Activated naive CD8-positive, alpha-beta T cell treated with anti-CD3 and anti-CD28 coated beads for 36 hours (primary cell): ENCODE measurements at places on chromosomes 4 and X. TPM values are rescaled to one million over a fixed set of nuclear protein-coding genes. Genes with fewer than 3 reads are reported as not detected.

SPIN4 gene
- 6.0 TPM for total RNA-seq

NUP62CL gene
- total RNA-seq, result 3.6 TPM

CD99 gene
- 116 TPM for total RNA-seq

CRMP1 gene
- not detected for total RNA-seq

MAP3K15 gene
- 1.1 TPM for total RNA-seq

EFNB1 gene
- 4.5 TPM for total RNA-seq

COL25A1 gene
- total RNA-seq, result not detected

DNA sequence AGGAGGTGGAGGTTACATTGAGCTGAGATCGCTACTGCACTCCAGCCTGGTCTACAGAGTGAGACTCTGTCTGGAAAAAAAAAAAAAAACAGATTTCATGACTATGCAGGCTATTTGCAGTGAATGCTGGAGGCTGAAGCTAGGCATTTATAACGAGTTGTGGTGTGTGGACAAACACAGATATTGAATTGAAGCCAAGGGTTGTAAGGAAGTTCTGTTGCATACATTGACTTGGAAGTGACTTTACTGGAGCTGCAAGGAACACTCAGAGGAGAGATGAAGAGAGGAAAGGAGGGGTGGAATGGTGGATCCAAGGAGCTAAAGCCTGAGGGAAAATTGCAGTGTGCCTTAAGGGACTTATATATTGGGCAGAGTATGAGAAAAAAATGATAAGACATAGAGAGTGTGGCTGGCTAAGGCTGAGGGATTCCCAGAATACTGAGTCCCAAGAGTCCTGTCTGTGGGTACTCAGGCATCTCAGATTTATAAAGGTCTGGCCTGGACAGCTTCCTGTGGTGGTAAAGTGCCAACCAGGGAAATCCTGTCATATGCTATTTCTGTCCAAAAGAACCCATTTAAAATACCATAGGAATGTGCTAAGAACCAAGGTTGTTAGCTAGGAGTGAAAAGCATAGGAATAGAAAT, 87.8 kb upstream of the GUCY1A1 start:
- no peak for DNase-seq

GRCh38 chr4:44651425-44651824, at the start of gene YIPF7:
TSS of gene YIPF7 (minus strand) at chr4:44651625. CDS start at chr4:44650100, 1,525 bp downstream.
- no peak for DNase-seq

DNA sequence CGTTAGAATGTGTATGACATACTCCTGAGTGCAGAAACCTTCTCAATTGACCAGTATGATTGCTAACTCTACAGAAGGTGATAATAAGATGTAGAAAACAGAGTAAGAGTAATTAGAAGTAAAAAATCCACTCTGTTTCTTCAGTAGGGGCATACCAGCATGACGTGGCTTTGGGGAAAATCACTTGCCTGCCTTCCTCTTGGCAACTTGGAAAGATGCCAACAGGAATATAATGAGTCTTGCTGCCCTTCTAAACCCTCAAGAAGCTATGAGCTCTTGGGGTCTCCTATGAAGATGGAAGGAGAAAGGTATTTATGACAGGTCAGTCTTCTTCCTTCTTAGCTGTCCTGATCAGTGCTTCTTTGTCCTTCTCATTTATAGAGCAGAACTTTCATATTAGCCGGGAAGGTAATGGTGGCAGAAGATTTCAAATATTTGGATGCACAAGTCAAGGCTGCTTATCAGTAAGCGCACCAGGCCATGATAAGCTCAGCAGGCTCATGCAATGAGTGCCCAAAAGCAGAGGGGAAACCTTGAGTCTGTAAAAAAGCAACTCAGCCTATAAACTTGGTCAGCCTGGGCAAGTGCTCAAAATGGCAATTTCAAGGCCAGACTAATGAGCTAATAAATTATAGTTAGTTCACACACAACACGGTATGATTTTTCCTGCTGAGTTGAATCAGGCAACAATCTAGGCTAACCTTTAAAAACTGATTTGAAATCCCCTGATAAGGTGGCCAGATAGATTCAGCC, 69.7 kb upstream of the PPARGC1A start:
- no peak for DNase-seq

DNA sequence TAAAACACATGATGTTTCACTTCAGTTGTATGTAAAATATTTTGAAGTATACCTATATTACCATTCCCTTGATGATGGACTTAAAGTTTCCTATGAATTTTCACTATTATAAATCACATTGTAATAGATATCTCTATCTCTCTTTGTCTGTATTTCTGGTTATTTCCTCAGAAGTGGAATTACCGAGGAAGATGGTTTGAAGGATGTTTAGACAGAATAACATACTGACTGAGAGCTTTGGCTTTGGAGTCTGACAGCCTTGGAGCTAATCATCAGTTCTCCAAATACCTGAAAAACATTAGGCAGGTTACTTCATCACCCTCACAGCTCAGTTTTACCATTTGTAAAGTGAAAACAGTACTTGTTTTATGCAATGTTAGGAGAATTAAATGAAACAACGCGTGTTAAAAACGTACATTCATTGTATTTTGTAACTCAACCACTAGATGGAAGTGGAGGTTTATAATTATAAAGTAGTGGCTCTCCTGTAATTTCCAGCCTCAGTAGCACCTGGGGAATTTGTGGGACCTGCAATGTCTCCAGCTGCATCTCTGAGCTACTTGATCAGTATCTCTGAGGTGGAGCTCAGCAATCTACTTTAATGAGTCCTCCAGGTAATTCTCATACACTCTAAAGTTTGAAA, 14.3 kb downstream of the JCHAIN start:
- DNase-seq, result no peak

DNA sequence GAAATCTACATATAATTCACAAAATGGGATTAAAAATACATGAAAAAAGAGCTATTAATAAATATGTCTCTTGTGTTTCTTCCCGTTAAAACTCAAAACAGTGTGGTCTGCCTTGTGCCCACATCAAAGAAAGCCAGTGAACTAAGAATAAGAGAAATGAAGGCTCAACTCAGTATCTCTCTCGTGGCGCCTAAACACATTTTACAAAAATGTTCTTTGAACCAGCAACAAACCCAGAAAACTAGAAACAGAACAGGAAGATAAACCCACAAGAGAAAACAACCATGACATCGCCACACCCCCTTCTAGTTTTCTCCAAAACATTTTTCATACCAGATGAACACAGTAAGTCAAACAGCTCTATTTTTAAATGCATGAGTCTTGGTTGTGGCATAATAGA, 130.1 kb downstream of the DCHS2 start:
- no peak for DNase-seq

DNA sequence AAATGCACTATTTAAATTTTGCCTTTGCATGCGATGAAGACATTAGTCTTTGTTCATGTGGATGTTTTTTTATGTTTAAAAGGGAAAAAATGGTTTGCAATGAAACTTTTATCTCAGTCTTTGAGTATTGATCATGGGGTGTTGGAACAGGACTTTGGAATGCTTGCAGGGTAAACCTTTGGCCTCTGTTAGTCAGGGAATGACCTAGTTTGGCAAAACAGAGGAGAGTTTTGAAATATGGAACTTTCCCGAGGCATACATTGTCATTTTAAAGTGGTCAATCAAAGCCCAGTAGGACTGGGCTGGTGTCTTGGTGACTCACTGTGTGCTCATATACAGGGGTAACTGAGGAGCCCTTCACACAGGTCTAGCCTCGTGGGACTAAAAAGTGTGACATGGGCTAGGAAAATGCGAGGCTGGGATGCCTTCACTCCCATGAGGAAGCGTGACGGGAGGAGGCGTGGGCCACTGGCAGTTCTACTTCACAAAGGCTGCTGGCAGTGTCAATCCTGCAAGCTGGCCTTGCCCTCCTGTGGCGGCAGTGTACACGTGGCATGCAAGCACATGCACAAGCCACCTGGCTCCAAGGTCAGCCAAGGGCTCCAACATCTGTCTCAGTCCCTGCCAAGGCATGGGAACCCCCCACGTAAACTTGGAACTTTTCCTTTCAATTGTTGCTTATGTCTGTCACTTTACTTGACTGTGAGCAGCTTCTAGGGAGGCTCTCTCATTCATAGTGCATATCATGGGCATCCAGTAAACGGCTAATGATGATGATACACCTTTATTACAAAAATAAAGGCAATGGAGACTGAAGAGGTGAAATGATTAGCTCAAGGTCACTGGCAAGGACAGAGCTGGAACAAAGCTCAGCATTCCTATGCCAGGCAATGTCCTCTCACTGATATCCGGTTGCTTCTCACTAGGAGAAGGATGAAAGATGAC, 5.2 kb upstream of the F11 start:
- DNase-seq, result no peak

GRCh38 chr4:79613269-79613935, 205.4 kb upstream of the GK2 start:
- DNase-seq, result no peak

GRCh38 chr4:128793859-128794672, 15.4 kb upstream of the JADE1 start:
- no peak for DNase-seq

- DNase-seq, result no peak
Measured at GRCh38 chr4:177448850-177449249, 6.6 kb upstream of the AGA start.

DNA sequence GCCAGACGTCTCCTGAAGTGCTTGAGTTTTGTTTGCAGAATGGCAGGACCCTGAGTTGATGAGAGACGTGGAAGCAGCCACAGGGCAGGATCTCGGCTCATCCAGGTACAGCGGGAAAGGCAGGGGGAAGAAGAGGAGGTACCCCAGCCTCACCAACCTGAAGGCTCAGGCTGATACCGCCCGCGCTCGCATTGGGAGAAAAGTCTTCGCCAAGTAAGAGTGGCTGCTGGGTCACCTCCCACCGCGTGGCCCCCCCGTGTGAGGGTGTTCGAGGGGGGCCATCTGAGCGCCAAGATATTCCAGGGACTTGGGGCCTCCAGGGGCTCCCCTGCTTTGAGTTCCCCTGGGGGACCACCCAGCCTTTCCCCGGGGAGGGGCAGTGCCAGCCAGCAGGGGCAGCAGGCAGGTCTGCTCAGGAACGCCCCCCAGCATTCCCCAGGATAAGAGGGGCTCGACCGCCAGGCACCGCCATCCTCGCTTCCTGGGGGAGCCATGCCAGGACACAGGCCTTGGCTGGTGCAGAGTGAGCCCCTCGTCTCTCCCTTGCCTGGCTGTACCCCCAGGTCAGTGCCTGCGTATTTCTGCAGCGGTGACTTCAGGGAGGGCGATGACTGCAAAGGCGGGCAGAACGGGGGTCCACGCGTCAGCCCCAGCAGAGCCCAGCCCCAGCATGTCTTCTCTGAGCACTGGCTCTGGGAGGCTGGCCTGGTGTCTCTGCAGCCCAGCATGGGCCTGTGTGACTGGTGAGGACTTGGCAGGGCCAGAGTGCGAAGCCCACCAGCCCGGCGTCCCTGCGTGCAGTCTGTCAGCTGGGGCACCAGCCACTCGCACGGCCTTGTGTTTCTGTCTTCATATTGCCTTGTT, 22.3 kb downstream of the NKX1-1 start:
- no peak for DNase-seq

GRCh38 chr4:106414366-106414765, 45.8 kb upstream of the GIMD1 start:
- DNase-seq, result no peak

DNA sequence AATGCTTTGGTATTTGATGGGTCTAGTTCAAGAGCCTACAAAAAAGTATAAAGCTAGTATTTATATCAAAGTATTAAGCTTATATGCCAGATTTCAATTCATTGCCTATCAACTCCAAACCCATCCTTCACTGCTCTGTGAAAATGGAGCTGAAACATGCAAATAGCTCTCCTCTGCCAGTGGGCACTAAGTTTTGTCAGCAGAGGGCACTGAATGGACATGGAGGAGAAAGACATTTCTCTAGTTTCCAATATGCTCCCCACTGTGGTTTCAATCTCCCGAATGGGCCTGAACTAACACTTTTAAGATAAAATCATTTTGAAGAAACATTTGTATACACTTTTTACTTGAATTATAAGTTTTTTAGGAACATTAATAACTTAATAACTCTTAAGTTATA, 12.4 kb downstream of the PPID start:
- no peak for DNase-seq

- DNase-seq, result no peak
Measured at GRCh38 chr4:42442601-42443000, 45.3 kb downstream of the SHISA3 start.

GRCh38 chrX:13702111-13702789, 13.3 kb downstream of the RAB9A start:
- no peak for DNase-seq

- DNase-seq, result no peak
Measured at GRCh38 chr4:37631551-37631950, 54.6 kb downstream of the RELL1 start.

DNA sequence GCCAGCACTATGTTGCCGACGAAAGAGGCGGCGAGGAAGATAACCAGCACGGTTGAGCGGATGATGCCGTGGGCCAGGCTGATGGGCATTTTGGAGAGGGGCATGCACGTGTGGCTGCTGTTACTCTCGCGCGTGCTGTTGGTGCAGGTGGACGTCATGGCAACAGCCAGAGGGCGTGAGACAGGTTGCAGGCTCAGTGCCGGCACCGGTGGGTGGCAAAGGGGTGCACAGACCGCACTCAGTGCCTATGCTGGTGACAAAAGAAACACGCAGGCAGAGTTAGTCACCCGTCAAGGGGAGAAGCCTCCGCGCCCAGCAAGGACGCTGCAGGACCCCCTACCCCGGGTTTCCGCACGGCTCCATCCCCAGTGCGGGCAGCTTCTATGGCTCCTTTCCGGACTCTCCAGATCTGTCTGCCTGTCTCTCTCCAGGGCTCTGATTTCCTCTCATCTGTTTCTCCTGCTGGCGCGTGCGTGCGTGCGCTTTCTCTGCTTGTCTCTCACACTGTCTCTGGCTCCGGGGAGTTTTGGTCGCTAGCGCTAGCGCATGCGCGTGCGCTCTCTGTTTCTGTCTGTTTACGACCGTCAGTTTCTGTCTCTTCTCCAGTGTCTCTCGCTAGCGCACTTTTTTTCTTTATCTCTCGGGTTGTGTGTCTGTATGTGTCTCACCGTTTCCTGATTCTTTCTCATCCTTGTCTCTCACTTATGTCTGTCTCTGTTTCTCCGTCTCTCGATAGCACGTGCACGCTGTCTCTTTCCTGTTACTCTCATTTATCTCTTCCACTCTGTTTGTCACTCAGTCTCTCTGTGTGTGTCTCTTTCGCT, 2.1 kb downstream of the GPR101 start:
- DNase-seq, result peak; percentile 36

DNA sequence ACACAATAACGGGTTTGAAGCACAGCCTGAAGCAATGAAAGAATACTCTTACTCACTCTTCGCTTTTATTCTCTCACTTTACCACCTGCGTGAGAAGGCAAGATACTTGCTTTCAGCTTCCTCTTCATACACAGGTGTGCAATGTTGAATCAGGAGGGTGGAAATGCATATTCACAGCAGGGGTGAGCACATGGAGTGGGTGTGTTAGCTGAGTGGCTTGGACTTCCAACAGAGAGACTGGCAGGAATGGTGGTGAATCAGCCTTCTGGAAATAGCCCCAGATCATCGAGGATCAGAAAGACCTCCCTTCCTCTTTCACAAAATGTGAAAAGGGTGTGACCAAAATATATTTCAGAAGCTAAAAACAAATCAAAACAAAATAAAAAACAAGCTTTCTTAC, 521.2 kb downstream of the STIM2 start:
- DNase-seq, result no peak

DNA sequence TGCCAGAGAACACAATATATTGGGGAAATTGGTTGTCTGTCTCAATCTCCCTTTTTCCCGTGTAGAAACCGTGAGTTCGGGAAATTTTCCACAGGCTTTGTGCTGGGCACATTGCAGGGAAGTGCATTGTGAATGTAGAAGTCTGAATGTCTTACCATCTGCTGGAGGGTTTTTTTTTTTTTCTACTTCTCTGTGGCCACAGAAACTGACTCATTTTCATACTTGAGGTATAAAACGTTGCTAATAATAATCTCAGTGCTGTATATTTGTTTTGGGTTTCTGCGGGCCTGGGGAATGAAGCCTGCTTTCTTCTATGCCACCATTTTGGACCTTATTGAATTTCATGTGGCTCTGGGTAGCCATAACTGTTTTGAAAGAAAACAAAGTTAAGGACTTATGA, 1001.2 kb downstream of the STIM2 start:
- no peak for DNase-seq
